ENCODE measurements at places on chromosomes 12 and 14.

DNA sequence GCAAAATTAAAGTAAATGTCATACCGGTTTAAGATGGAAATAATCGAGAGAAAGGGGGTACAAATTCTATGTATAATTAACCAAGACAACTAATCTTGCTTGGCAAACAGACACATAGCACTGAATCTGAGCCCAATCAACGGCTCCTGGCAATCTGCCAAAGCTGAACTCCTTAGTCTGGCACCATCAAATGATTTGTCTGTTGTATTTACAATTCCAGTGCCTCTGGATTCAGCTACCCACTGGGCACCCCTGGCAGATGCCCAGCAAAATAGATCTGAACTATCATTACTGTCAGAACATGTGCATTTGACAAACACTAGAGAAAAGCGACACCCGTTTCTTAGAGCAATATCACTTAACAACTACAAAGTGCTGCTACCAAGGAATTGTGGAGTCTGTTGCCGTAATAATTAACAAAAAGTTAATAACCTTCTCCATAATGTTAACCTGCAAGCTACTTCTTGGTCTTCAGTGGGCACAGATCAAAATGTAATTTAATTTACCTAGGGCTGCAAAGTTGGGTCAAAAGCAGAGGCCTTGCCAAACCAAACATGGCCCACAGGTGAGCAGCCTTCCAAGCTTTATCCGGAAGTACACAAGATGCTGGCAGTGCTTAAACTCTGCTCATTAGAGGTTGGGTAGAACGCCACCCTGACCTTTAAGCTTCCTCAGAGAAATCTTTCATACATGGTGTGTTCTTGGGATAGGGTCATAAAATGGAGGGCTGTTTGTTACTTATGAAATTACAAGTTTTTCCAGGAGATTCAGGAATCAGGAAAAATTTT, 7.6 kb downstream of the EGLN3 start:
- no peak for DNase-seq

DNA sequence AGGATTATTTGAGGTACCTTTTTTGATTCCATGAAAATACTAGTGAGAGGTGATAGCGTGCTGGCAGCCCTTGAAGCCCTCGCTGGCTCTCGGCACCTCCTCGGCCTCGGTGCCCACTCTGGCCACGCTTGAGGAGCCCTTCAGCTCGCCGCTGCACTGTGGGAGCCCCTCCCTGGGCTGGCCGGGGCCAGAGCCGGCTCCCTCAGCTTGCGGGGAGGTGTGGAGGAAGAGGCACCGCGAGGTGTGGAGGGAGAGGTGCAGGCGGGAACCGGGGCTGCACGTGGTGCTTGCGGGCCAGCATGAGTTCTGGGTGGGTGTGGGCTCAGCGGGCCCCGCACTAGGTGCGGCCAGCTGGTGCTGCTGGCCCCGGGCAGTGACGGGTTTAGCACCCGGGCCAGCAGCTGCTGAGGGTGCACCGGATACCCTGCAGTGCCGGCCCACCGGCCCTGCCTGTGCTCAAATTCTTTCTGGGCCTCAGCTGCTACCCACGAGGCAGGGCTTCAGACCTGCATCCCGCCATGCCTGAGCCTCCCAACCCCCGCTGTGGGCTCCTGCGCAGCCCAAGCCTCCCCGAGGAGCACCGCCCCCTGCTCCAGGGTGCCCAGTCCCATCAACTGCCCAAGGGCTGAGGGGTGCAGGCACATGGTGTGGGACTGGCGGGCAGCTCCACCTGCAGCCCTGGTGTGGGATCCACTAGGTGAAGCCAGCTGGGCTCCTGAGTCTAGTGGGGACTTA, 7.4 kb downstream of the MOK start:
- DNase-seq, result no peak

DNA sequence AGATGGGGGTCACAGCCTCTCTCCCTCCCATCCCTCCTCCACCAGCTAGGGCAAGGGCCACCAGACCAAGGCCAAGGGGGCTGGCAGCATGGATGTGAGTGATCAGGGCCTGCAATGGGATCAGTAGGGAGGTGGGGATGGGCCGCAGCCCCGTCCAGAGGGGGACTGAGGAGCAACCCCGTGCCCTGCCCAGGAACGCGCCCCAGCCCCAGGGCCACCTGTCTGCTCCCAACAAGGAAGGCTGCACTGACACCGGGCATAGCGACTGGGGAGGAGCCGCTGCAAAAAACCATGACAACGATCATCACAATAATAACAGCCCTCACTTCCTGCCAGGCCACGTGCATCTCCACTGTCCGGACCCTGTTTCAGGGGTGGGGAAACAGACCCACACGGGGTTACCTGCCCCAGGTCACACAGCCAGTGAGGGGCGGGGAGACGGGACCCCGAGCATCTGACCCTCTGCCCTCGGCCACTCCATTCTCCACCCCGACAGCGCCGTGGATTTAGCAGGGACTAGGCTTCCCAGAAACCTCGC, 24.3 kb downstream of the NCOR2 start:
- DNase-seq, result no peak

DNA sequence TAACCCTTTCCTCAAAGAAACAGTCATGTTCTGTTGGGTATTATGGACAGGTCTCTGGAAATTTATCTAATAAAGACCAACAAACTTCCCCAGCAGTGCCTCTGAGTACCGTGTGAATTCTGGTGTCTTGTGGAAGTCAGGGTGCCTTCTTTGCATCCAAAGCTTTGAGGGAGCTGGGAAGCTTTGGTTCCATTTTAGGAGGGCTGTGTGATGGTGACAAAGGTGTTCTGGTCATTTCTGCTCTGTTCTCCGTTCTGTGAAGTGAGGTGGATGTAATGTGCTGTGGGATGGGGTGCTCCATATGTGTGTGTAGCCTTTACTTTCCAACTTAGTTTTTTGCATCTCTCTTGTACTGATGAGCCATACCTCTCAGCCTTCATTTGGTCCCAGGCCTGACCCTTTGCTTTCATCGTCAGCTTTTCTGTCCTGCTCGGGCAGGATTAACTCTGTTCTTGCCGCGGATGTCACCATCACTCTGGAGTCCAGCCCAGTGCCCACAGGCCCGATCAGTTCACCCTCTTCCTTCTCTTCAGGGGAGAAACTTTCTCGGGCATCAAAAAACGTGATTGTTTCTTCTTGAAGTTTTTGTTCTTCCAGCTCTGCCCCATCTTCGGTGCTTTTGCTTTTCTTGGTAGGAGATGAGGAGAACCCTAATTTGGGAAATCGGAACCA, 13.2 kb downstream of the PLD4 start:
- DNase-seq, result no peak

DNA sequence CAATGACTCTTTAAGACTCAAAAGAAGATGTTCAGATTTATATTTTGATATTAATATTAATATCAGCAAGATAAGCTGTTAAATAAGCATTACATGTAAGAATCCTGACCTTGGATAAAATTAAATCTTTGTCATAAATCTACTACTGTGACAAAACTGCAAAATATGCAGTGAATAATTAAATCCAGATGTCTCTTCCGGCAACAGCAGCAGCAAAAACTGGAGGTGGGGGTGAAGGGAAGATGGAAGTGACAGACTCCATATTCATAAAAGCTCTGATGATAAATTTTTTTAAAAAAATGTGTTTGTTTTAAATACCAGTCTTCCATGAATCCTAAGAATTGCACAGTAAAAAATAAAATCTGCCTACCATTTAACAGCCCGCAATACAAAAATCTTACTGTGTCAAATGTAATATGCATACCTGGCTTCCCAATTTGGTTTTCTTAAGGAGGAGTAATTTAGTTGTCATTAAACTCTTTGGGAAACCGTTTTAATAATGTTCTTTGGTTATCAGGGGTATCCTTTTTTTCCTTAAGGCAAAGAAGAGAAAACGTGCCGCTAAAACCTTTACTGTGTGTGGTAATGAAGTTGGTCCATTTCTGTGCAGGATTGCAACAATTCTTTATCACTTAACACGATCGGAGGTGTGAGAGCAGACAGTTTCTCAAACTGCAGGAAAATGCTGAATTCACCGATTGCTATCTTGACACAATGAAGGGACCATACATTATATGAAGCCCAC, 478.2 kb downstream of the DIO2 start:
- no peak for DNase-seq

DNA sequence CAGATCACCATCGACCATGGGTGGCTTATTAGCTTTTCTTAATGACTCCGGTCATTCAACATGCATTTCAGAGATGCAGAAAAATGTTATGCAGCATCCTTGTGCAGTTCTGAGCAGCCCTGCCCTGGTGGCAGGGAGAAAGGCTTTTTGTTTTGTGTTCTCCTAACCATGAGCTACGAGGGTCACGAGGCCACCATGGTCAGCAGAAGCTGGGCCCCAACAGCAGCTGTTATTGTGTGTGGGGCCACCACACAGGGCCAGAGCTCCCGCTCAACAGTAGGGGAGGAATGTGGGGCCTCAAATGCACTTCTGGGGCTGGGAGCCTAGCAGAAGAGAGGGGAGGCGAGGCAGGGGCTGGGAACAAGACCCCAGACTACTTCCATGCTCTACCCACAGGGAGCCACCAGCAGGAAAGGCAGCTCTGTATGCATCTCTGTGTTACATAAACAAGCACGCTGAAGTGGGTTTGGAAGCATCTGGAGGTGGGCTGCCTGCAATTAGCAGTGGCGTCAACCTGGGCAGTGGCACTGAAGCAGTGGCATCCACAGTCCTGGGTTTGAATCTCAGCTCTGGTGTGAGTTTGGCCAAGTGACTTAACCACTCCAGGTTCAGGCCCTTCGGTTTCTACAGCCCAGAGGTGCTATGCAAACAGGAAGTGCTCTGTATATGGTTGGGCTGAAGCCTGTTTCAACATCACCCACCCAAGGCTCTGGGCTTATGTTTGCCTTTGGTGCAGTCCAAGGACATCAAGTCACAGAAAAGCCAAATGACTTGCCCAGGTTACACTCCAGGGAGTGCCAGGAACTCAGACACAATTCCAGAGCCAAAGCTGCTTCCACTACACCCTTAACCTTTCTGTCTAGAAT, 16.3 kb downstream of the GLTP start:
- no peak for DNase-seq

GRCh38 chr14:93788543-93789227, 400 bp upstream of the PRIMA1 start:
- DNase-seq, result no peak

- DNase-seq, result no peak
Observed at GRCh38 chr12:116689521-116689920, 48.3 kb downstream of the SPRING1 start.

DNA sequence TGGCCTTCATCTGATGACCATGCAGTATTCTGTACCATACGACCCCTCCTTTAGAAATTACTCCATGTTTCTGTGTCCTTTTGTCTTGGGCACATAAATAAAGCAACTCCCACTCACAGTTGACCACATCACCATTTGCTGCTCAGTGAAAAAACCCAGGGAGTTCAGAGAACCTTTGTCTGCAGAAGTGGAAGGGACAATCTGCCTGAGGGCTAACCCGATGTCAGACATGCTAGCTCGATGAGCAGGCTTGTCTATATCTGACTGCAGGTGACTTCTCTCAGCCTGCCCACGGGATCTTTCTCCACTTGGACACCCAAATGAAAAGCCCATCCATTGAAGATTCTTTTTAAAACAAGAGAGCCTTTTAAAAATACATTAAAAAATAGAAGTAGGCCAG, 45.7 kb upstream of the GRIP1 start:
- DNase-seq, result no peak
